ENCODE measurements at places on chromosomes 11 and 22.

GRCh38 chr11:102293873-102294601 is 23.2 kb upstream of the BIRC3 start:
- no peak for DNase-seq

DNA sequence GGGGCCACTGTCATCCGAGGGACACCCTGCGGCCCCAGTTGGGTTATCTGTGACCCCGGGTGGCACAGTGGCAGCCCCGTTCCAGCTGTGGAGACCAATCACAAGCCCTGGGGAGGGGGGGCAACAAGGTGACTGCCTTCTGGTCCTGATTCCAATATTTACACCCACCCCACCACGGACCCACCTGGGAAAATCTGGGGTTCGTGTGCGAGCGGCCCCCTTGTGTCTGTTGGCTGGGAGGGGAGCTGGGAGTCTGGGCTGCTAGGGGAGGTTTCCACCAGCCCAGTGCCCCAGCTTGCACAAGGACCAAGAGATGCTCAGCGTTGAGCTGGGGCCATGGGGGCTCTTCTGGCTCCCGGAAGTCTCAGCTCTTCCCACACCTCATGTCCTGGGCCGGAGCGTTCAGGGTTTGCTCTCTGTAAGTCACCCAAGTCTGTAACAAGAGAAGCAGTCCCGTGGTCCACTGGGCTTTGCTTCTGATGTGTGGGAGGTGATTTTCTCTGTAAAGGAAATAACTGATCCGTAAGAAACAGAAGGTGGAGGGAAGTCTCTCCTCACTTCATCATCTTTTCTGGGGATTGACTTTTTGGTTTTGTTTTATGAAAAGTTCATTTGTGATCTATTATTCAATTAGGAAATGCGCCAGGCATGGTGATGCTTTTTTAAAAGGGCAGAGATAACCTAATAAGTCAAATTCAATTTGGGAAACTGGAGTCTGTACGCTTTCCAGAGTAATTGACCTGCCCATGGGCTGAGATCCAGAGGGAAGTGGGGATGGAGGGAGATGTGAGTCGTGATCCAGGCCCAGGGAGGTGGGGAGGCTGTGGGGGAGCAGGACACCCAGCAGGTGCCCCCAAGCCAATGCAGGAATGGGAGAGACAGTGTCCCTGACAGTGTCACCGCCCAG is 22.4 kb upstream of the GAL start:
- no peak for DNase-seq

DNA sequence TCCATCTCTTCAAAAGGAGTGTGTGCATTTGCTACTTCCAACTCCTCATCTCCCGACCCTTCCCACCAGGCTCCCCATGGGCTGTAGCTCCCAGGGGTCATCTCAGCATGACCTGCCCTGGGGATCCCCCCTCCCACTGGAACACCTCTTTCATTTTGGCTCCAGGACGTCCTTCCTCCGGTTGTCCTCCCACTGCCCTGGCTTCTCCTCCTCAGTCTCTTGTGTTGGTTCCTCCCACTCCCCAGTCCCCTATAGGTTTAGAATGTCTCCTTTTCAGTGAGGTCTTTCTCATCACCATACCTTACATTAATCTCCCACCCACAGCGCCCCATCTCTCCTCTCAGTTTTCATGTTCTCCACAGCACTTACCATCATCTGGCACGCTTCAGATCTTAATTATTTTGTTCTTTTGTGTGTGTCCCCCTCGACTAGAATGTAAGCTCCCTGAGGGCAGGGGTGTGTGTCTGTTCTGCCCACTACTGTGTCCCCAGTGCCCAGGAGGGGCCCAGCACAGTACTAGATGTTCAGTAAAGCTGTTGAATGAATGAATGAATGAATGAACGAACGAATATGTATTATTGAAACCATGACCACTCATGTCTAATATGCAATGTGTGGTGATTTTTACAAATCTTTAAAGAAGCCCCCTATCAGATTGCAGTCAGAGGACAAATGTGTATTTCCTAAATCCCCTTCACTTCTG is 2.0 kb upstream of the TMA7B start:
- no peak for DNase-seq

- DNase-seq = no peak
Measured at GRCh38 chr22:46354176-46354992, 18.9 kb downstream of the TRMU start.

GRCh38 chr11:64313491-64314145 is 3.7 kb downstream of the TRMT112 start:
- no peak for DNase-seq
